ENCODE measurements at places on chromosomes 13 and 19.
A peak's percentile ranks its signal among the peaks of the same experiment; 100 is the strongest.

- DNase-seq, result no peak
Measured at GRCh38 chr19:58544591-58545285, 874 bp downstream of the TRIM28 start.

GRCh38 chr13:99366075-99366987, 59.1 kb upstream of the GPR183 start:
- no peak for DNase-seq

GRCh38 chr19:37905946-37906868, at the start of gene WDR87:
Gene WDR87 (minus strand): TSS chr19:37906594. CDS start chr19:37898239, 8,355 bp downstream.
- DNase-seq, result peak; percentile 32

DNA sequence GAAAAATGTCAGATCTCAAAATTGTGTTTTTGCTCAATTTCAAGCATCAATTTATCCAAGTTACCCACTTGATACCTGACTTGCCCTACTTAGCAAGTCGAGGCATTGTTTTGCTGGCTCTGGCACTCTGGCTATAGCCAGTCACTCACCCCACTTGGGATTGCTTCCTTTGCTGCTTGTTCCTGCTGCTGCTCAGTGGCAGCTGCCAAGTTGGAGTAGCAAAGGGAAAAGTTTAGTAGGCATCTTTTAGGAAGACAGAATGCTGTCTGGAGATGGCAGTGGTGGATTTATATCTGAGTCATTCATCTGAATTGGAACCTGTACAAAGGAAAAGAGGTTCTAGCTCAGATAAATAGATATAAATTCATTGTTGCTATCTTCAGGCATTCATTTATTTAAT, 41.2 kb downstream of the PCCA start:
- DNase-seq, result no peak

- no peak for DNase-seq
Measured at GRCh38 chr19:48741129-48741999, 954 bp upstream of the RASIP1 start.

DNA sequence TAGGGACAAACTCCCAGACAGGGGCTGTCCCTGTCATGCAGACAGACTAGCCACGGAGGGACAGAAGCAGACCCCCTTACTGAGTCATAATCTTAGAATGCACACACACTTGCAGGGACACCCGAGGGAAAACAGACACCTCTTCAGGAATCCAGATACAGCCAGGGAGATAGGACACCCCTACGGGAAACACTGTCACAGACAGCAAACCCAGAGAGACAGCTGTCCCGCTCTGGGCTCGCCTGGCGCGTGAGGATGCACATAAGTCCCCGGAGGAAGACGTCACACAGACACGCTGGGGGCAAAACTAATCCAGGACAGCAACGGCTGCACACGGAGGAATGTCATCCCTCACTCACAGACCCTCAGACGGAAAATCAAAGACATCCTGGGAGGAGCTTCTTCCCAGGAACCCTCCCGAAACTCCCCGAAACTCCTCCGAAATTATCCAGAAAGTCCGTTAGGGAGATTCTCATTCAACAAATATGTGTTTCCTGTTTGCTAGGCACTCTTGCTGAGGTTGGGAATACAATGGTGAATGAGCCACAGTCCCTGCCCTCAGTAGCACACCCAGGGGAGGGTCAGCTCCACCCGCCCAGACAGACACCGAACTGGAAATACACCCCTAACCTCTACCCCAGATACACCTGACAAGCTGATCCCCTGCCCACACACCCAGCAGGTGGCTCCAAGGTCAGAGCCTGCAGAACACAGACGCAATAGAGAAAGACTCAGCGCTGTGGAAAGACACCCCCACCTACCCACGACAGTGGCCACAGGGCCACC, 15.2 kb upstream of the TOMM40 start:
- DNase-seq, result no peak

DNA sequence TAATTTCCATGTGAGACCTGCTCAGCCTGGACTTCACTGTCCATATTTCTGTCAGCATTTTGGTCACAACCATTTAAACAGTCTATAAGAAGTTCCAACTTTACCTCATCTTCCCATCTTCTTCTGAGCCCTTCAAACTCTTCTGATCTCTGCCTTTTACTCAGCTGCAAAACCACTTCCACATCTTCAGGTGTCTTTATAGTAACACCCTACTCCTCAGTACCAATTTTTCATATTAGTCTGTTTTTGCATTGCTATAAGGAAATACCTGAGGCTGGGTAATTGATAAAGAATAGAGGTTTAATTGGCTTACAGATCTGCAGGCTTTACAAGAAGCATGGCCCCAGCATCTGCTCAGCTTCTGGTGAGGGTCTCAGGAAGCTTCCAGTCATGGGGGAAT, 1648.9 kb upstream of the SLC10A2 start:
- DNase-seq, result no peak

- DNase-seq, result no peak
Measured at GRCh38 chr13:40496035-40496810, 170.2 kb downstream of the FOXO1 start.

- no peak for DNase-seq
Measured at GRCh38 chr13:49711218-49711863, 20.1 kb upstream of the EBPL start.

DNA sequence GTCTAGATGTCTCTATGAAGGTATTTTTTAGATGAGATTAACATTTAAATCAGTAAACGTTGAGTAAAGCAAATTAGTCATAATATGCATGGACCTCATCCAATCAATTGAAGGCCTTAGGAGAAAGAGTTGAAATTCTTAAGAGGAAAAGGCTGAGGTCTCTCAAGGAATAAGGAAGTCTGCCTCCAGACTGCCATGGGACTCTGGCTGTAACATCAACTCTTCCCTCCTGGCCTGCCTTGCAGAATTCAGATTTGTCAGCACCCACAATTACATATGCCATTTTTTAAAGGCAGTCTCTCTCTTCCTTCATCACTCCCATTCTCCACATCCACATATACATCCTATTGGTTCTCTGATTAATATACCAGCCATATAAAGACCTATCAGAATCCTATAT, 28.8 kb upstream of the INTS6 start:
- no peak for DNase-seq

DNA sequence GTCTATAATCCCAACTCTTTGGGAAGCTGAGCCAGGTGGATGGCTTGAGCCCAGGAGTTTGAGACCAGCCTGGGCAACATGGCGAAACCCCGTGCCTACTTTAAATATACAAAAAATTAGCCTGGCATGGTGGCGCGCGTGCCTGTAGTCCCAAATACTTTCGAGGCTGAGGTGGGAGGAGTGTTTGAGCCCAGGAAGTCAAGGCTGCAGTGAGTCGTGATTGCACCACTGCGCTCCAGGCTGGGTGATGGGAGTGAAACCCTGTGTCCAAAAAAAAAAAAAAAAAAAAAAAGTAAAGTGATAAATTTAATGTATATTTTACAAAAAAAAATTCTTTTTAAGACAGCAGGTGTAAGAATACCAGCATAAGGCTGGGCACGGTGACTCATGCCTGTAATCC, 17.6 kb downstream of the TMEM38A start:
- no peak for DNase-seq

- no peak for DNase-seq
Measured at GRCh38 chr19:19372656-19373416, 32.6 kb upstream of the GATAD2A start.

DNA sequence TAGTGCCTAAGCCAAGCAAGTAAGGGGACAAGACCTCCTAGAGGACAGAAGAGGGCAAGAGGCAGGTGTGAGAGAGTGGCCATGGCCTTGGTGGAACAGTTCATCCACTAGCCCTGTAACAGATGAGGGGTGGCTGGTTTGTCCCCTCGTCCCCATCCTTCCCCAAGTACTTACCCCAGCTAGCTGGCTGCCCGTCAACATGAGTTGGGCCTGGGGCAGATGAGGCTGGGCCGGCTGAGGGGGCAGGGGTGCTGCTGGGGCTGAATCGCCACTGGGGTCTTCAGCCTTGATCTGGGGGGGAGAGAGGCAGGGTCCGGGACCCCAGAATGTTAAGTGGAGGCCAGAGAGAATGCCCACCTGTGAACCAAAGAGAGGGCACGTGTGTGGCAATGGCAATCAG, 15.2 kb downstream of the POU2F2 start:
- no peak for DNase-seq

DNA sequence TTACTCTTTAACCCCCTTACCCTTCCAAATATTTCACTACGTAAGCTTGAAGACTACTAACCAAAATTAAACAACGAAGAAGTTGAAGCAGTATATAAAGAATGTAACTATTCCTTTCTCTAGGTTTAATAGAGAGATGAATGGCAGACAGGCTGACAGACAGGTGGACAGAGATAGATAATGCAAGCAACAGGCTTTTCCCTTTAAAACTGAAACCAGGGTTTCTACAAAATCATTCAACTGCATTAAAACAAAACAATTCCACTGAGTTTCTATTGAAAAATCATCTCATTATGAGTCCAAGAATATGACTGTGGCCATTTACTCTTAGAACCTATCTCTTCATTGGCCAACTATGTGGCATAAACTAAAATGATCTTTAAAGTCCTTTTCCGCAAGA, 15.2 kb downstream of the LNX2 start:
- no peak for DNase-seq

DNA sequence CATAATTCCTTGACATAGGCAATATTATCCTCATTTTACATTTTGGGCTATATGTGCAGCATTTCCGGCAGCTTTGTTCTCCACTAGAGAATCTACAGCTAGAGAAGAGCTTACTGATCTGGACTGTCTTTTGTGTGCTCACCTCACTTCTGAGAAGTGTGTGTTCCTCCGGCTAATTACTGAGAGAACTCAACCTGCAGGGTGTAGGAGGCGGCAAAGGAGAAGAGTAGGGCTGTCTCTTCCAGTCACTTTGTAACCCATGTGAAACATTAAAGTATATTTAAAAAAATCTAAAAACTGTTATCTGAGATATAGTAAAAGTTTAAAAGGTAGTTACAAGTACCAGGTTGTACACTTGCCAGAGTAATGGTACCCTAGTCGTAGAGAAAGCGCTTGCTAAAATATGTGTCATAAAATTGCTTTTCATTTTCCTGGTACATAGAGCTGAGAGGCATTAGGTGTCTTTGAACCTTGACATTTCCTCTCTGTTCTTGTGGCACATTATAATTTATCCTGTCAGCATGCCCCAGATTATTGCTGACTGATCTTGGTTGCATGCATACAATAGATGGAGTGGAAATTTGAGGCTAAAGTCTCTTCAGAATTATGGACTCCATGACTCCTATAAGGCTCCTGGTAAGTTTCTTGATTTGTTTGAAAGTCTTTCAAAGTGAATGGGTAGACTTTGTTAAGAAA, 381.9 kb downstream of the LMO7 start:
- DNase-seq, result no peak

DNA sequence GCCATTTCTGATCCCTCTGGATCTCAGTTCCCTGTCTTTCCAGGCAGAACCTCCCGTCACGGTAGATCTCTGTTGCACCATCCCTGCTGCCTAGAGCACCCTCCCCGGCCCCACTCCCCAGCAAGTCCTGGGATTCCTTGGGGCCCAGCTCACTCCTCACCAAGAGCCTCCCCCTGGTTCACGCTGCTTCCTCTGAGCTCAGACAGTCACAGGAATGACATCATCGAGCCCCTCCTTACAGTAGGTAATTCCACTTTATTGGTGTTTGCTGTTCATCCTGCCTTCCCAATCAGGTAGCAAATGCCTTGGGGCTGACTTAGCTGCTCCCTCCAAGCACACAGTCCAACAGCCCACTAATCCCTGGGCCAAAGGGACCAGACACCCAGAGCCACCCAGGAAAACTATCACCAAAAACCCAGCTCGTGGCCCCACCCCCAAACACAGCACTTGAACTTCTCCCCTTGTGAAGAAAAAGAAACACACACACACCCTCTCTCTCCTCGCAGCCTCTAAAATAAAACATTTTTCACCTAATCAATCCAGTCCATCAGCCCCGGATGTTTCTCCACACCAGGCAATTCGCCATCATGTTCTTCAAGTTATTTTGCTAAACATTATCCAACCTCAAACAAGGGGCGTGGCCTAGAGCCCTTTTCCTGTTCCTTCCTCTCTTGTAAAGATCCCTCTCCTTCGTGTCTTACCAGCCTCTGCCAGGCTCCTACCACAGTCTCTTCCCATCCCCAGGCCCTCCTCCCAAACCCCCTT, 2.5 kb downstream of the NAPA start:
- DNase-seq, result no peak

DNA sequence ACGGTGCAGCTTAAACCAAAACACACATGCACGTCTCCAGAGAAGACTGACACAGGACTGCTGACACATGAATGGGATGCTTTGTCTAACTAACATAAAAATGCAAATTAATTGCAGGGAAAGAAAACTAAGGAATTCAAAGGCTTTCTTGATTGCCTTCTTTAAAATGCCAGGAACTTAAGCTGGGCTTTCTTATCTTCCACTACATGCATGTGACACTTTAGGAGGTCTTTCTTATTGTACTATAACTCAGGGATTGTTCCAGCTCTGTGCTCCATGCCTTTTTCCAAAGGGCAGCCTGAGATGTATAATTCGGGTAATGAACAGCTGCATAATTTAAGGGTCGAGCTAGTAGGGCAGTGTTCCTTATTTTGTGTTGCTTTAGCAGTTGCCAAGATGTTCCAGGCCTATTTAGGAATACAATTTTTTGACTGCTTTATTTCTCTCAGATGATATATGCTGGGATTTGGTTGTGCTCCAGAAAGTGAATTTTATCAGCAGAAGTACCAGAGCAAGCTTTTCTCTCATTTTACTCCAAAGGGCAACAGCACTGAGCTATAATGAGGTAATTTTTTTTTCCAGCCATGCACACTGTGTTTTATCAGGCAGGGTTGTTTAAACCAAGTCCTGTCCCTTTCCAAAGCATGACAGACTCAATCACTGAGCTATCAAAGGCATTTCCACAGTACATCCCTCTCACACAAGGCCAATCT, 885.2 kb downstream of the PCDH9 start:
- DNase-seq, result peak; percentile 74

GRCh38 chr19:40134866-40135265, 44.1 kb upstream of the ZNF780A start:
- DNase-seq, result no peak

DNA sequence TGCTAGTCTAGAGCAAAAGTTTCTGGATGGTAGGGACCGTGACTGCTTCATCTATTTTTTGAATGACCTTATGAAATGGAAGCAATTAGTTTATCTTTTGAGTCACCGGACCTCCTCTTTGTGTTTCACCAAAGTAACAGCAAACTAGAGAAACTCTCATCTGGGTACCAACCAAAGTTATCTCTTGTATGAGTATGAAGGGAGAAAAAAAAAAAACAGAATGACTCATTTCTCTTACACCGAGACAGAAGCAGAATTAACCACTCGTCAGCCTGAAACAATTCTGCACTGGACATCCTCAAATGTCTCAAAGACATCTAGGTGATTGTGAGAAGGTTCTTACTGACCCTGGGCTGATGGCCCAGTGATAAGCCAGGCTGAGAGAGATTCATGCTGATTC, 18.3 kb downstream of the ZNF100 start:
- DNase-seq, result no peak

- no peak for DNase-seq
Measured at GRCh38 chr13:51938454-51938853, 72.8 kb downstream of the ATP7B start.

- no peak for DNase-seq
Measured at GRCh38 chr19:10120538-10121189, 965 bp upstream of the EIF3G start.

Data from right renal pelvis (tissue), 4 donors.